ENCODE measurements at places on chromosomes 1 and 21. TPM values are rescaled to one million over a fixed set of nuclear protein-coding genes. Genes with fewer than 3 reads are reported as not detected.
A peak's percentile ranks its signal among the peaks of the same experiment; 100 is the strongest.

The KRTAP11-1 gene
- not detected for total RNA-seq

GRCh38 chr1:32757213-32757895, 54.8 kb upstream of the SYNC start:
- no peaks in the 10 kb centered on the region for H3K36me3 ChIP-seq
- no peak overlapping the region for H3K4me3 ChIP-seq
- DNase-seq: no peak
- H3K27me3 ChIP-seq: no peaks in the 10 kb centered on the region

- H3K4me3 ChIP-seq: no peak overlapping the region
- H3K4me1 ChIP-seq: no peaks in the 10 kb centered on the region
- H3K36me3 ChIP-seq: no peaks in the 10 kb centered on the region
- H3K27me3 ChIP-seq: no peaks in the 10 kb centered on the region
Measured at GRCh38 chr1:51247022-51247421, 10.9 kb downstream of the RNF11 start.

DNA sequence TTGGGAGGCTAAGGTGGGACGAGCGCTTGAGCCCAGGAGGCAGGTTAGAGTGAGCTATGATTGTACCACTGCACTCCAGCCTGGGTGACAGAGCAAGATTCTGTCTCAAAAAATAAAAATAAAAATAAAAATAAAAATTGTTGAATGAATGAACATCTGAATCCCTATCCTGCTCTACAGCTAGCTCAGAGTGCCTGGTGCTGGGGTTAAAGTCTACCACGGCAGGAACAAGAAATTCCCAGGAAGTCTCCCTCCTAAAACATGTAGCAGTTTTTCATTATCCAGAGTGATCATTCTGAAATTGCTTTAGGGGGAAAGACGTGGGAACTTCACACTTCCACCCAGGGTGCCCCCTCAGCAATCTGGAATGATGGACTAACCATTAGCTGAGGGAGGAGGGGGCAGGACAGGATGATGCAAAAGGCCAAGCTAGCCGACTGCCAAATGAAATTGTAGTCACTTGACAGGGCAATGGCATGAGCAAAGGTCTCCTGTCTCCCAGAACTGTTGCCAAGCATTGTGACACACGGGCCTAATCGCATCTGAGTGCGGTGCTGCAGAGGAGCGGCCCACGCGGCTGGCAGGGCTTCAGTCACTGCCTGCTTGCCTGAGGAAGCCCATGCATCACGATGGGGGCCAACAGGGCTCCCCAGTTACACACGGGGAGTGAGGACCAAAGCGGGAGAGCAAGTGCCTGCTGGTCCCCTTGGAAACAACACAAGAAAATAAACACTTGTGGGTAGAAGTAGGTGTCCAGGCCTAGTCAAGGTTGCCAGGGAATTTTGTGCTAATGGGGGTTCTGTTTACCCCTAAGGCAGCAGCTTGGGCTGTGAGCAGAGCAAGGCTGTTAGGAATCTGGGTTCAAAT, 85.7 kb downstream of the NENF start:
- no peaks in the 10 kb centered on the region for H3K36me3 ChIP-seq
- no peak overlapping the region for H3K4me3 ChIP-seq
- DNase-seq: no peak
- H3K27me3 ChIP-seq: peaks cover 8% of the 10 kb centered on the region
- no peak overlapping the region for H3K27ac ChIP-seq

The OPRD1 gene
- 3.3 TPM for total RNA-seq

DNA sequence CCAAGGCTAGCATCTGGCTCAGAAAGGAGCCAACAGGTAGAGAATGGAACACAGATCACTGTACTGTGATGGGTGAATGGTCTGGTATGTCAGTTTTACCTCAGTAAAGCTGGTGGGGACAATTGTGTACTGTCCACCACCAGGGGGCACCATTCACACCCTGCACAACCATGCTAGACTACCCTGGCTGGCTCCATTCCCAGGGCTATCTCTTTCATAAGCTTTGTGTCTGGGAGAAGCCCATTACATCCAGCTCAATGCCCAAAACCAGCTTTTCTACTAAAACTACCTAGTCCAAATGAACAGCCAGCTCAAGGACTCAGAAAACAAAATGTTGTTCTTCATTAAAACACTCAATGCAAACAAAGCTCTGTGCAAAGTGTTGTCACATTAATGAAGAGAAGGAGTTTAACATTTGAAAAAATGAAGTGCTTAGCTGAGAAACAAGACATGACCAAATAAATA, 62.0 kb upstream of the RASAL2 start:
- H3K27ac ChIP-seq: no peak overlapping the region
- peak; percentile 86 for DNase-seq
- no peaks in the 10 kb centered on the region for H3K36me3 ChIP-seq
- H3K27me3 ChIP-seq: no peaks in the 10 kb centered on the region
- H3K4me1 ChIP-seq: no peaks in the 10 kb centered on the region
- no peak overlapping the region for H3K4me3 ChIP-seq

DNA sequence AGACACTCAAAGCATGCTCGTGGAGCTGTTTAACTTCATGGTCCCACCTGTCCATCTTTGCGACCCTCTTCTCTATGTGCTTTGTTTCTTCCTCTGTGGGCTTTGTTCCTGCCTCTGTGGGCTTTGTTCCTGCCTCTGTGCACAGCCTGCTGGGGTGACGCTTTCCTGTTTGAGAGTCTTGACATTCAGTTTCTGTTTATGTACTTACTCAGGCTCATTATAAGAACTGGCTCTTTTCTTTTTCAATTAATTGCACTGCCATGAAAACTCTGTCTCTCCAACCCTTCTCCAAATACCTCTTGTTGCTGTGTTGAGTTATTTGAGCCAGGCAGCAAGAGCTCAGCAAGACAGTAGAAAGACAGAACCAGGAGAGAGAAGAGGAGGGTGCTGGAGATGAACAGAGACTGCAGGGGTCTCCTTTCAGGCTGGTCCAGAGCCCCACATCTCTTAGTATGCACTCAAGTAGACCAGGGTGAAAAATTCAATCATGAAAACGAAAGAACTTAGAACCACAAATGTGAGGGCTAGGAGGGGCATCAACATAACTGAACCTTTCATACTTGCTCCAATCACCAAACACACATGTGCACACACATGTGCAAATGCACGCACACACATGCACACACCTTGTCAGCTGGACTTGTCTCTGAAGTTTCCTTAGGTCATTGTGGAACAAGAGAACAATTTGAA, 88.3 kb upstream of the SGIP1 start:
- H3K27ac ChIP-seq: no peak overlapping the region
- no peaks in the 10 kb centered on the region for H3K4me1 ChIP-seq
- no peak for DNase-seq
- H3K36me3 ChIP-seq: no peaks in the 10 kb centered on the region

GRCh38 chr1:185058110-185058509, 12.8 kb downstream of the RNF2 start:
- H3K4me3 ChIP-seq: no peak overlapping the region
- H3K4me1 ChIP-seq: no peaks in the 10 kb centered on the region
- no peak for DNase-seq
- no peak overlapping the region for H3K27ac ChIP-seq
- H3K36me3 ChIP-seq: no peaks in the 10 kb centered on the region
- H3K27me3 ChIP-seq: no peaks in the 10 kb centered on the region

The C1orf116 gene
- 3.8 TPM for total RNA-seq

DNA sequence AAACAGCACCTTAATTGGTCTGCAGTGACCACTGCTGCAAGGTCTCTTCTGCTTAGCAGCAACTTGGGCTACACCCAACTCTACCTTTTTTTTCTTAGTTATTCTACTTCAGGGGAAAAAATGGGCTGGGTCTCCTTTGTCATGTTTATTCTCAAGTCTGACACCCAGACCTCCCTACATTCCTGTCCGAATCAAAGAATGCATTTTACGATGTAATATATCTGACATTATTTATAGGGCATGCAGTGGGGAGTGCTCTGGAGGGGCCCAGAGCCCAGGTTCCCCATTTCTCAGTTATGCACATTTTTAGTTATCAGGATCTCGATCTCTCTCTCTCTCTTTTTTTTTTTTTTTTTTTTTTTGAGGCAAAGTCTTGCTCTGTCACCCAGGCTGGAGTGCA, 50.5 kb downstream of the OPTC start:
- no peaks in the 10 kb centered on the region for H3K27me3 ChIP-seq
- H3K4me3 ChIP-seq: no peak overlapping the region
- H3K27ac ChIP-seq: no peak overlapping the region
- H3K36me3 ChIP-seq: no peaks in the 10 kb centered on the region
- H3K4me1 ChIP-seq: peaks cover 5% of the 10 kb centered on the region

GRCh38 chr1:39195166-39196111, 9.1 kb upstream of the MACF1 start:
- no peak overlapping the region for H3K27ac ChIP-seq
- H3K4me1 ChIP-seq: no peaks in the 10 kb centered on the region
- no peaks in the 10 kb centered on the region for H3K36me3 ChIP-seq
- H3K27me3 ChIP-seq: no peaks in the 10 kb centered on the region
- no peak overlapping the region for H3K4me3 ChIP-seq

The AMPD2 gene
- 67.7 TPM for total RNA-seq

GRCh38 chr1:63931468-63931867, 157.7 kb downstream of the ROR1 start:
- no peaks in the 10 kb centered on the region for H3K36me3 ChIP-seq
- no peak for DNase-seq
- H3K4me3 ChIP-seq: no peak overlapping the region
- no peak overlapping the region for H3K27ac ChIP-seq
- peaks cover 18% of the 10 kb centered on the region for H3K4me1 ChIP-seq

DNA sequence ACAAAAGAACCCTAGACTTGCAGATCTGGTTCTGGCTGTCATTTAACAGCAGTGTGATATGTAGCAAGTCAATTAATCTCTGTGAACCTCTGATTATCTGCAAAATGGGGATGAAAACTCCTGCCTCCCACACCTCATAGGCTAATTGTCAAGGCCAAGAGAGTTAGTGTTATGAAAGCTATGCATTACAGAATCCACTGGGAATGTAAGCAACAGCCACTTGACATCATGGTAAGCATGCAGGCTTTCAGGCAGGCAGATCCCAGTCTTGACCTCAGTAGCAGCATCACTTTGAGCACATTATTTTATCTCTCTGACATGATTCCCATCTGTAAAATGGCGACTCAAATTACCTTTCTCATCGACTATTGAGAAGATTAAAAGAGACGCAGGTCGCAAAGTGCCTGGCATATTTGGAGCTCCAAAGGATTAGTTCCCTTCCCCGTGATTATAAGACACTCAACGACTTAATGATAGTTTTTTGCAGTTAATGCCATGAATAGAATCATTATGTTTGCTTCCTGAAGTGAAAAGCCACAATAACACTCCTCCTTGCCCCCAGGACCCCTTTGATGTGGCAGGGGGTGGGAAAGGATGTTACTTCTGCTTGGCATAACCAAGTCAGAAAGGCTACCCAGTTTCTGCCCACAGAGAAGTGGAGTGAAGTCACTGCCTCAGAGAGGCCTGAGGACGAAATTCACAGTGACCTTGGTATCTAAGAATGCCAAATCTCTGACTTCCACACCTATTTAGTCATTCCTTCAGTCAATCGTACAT, 273.0 kb upstream of the NFIA start:
- no peak for DNase-seq
- H3K4me3 ChIP-seq: no peak overlapping the region
- H3K27me3 ChIP-seq: no peaks in the 10 kb centered on the region
- no peaks in the 10 kb centered on the region for H3K4me1 ChIP-seq
- H3K27ac ChIP-seq: no peak overlapping the region
- no peaks in the 10 kb centered on the region for H3K36me3 ChIP-seq

GRCh38 chr1:172952516-172952915, 98.2 kb downstream of the TNFSF18 start:
- no peaks in the 10 kb centered on the region for H3K27me3 ChIP-seq
- H3K36me3 ChIP-seq: no peaks in the 10 kb centered on the region
- H3K27ac ChIP-seq: no peak overlapping the region
- no peaks in the 10 kb centered on the region for H3K4me1 ChIP-seq
- no peak for DNase-seq

DNA sequence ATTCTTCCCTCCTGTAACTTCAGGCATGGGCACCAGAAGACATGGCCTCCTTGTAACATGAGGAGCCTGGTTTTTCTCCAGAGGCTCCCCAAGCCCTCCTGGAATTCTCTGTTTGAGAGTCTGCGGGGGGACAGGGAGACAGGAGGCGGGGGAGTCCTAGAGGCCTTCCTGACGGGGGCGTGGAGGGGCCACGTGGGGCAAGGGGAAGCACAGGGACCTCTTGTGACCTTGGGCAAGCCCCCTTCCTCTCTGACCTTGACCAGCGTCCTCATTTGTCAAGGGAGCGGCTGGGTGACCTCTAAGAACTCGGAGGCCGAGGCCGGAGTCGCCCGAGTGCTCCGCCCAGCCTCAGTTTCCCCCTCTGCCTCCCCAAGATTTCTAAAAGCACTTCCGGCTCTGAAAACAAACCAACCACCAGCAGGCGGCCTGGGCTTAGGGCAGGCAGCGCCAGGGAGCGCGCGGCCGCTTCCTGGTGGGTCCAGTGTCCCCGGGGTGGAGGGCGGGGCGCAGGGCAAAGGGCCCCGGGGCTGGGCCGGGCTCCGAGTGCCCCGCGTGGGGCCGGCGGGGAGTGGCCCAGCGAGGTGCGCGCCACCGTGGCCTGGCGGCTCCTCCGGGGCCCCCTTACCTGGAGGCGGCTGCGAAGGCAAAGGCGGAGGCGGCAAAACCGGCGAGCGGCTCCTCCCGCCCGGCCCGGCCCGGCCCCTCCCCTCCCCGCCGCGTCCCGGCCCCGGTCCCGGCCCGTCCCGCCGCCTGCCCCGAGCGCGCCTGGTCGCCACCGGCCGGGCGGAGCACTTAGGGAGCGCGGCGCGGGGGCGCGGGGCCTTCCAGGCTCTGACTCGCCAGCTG, at the start of gene TMCO4:
TMCO4 (minus strand) TSS at position 687 of the 846 bp plus-strand sequence. CDS start 19,158 bp downstream, outside the sequence.
- peak within 1 kb of the TSS; percentile 65 for H3K4me3 ChIP-seq
- H3K36me3 ChIP-seq: no peaks in the 10 kb centered on the region
- peaks cover 15% of the 10 kb centered on the region for H3K27me3 ChIP-seq
- no peak within 1 kb of the TSS for H3K27ac ChIP-seq

GRCh38 chr1:194968916-194969315, 1639.3 kb downstream of the KCNT2 start:
- DNase-seq: no peak
- no peak overlapping the region for H3K27ac ChIP-seq
- no peak overlapping the region for H3K4me3 ChIP-seq
- H3K27me3 ChIP-seq: no peaks in the 10 kb centered on the region

- no peak for DNase-seq
- H3K4me3 ChIP-seq: no peak overlapping the region
- no peak overlapping the region for H3K27ac ChIP-seq
Measured at GRCh38 chr1:77473690-77474089, 191.9 kb downstream of the AK5 start.

DNA sequence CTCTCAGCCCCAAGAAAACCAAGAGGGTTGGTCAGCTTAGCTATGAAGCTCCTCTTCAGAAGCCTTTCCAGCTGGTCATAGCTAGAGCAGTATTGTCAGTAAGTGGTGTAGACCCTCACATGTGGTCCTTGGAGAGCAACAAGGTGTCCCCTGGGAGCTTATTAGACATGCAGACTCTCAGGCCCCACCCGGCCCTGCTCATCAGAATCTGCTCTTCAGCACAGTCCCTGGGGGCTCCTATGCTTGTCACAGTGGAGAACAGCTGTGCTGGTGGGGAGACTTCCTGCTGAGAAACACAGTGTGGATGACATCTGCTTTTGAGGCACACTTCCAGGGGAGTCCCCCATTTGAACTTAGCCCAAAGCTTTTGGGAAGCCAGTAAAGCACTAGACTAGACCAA, 21.9 kb upstream of the NEK2 start:
- DNase-seq: no peak
- no peak overlapping the region for H3K4me3 ChIP-seq
- no peaks in the 10 kb centered on the region for H3K4me1 ChIP-seq
